ENCODE measurements at places on chromosomes 11 and 22.

GRCh38 chr11:2142300-2142759 lies 3.1 kb upstream of the IGF2 start:
- no peak for DNase-seq

- DNase-seq = no peak
Observed at GRCh38 chr11:117089685-117090084, 8.5 kb downstream of the SIK3 start.

- no peak for DNase-seq
Observed at GRCh38 chr11:73532310-73532709, 65.6 kb downstream of the FAM168A start.

DNA sequence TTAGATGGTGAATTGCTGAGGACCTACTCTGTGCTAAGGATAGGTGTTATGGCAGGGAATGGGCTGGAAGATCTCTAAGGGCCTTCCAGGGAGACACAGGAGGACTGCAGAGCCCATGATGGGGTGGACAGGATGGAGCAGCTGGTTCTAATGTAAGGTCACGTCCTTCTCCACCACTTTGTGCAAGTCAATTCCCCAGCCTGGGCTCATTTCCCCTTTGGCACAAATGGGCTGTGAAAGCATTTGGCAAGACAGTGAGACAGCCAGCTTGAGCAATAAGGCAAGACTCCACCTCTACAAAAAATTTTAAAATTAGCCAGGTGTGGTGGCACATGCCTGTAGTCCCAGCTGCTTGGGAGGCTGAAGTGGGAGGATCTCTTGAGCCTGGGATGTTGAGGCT lies 81.4 kb upstream of the THY1 start:
- no peak for DNase-seq

GRCh38 chr22:27120036-27120435 lies 462.6 kb downstream of the MIAT start:
- DNase-seq = no peak

DNA sequence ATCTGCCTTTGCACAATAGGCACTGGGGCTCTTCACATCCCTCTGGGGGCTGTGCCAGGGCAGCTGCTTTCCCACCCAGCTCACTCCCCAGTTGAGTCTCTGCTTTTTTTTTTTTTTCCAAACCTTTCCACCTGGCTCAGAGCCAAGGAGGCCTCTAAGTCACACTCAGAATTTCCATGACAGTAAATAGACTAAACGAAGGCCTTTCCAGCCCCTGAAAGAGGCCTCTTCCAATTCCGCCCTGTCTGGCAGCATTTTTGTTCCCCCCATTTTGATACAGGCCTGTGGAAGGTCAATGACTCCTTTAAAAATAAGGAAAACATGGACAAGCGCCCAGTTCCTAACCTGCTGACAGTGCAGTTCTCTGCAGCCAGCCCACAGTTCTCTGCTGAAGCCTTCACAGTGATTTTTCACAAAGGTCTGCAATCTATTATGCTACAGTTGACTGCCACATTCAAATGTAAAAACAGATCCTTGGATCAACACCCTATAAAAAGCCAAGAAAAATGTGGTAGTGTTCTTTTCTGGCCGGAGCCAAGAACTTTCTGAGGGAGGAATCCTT lies 107.5 kb upstream of the SESN3 start:
- DNase-seq = no peak

- no peak for DNase-seq
Observed at GRCh38 chr11:94583866-94584500, 16.8 kb downstream of the PIWIL4 start.

DNA sequence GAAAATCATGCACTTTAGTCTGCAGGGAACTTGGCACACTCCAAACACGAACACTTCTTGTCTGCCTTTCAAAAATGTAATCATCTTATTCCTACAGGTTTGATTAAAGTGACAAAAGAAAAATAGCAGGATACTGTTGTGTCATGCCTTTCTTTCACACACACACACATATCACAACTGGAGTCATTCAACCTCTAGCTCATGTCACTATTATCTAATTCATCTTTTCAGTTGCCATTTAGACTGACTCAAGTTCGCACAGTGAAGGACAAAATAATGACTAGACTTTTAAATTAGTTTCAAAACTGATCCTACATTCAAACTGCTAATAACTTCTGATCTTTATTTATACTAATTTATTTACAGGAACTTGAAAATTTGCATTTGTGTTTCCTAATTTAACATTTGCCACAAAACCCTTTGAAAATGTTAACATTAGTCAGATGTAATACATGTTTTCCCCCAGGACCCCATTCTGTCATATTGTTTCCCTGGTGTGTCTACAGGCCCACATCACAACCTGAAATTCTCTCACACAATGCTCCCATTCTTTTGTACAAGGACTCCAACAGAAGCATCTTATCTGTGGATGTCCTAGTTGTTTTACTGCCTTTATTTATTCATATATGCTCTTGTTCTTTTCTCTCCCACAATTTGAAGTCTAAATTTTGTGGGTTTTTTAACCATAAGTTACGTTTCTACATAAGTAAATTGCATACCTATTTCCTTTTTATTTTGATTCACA lies 171.1 kb downstream of the GRIA4 start:
- DNase-seq = no peak

- no peak for DNase-seq
Observed at GRCh38 chr11:100671471-100671870, 15.6 kb upstream of the ARHGAP42 start.

- DNase-seq = no peak
Observed at GRCh38 chr11:34825315-34825669, 90.9 kb downstream of the APIP start.

Measured in T1000 (cell line).